ENCODE measurements at places on chromosomes 11 and 22.

DNA sequence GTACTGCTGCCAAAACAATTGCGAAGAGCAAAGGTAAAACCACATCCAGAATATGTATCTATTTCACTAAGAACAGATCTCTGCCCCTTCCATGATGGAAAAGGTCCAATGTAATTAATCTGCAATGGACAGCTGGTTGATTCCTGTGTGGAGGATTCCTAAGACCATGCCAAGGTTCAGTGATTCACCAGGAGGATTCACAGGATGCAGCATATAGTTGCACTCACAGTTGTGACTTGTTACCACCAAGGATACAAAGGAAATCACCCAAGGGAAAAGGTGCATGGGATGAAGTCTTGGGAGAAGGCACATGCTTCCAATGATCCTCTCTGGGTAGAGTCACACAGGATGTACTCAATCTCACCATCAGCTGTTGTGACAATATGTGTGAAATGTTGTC lies 35.1 kb upstream of the CUL5 start:
- no peak for DNase-seq

DNA sequence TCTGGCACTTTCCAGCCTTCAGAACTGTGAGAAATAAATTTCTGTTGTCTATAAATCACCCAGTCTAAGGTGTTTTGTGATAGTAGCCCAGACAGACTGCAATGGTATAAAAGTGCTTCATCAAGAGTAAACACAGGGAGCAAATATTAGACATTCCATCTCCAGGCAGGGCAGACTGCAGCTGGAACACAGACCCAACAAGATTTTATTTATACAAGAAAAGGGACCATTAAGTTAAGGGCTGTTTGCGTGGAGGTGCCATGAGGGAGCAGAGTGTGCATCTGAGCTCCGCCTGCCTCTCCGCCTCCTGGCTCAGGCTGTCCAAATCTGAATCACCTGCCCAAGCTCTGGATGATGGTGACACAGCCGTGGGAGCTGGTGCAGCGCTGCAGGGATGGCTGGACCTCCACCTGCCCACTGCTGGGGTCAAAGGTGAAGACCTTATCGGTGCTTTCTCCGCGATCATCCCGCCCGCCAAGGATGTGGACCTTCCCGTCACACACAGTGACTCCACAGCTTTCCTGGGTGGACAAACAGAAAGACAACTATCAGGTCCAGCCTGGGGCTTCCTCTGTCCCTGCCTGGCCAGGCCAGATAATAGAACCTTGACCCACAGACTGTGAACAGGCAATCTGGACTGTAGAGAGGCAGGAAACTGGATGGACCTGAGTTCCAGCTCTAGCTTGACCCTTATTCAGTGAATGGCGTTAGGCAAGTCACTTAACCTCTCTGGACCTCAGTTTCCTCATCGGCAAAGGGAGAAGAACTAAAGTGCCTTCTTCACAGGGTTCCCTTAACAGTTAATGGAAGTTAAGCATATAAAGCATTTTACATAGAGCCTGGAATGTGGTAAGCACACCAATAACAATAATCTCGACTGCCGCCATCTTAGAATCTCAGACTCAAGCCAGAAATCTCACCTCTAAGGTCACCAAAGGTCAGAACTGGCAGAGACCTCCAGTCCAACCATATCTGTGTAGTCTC lies 10.5 kb downstream of the KLHL35 start:
- DNase-seq, result no peak

- DNase-seq, result no peak
Measured at GRCh38 chr22:19047993-19048392, 74.2 kb downstream of the DGCR2 start.

DNA sequence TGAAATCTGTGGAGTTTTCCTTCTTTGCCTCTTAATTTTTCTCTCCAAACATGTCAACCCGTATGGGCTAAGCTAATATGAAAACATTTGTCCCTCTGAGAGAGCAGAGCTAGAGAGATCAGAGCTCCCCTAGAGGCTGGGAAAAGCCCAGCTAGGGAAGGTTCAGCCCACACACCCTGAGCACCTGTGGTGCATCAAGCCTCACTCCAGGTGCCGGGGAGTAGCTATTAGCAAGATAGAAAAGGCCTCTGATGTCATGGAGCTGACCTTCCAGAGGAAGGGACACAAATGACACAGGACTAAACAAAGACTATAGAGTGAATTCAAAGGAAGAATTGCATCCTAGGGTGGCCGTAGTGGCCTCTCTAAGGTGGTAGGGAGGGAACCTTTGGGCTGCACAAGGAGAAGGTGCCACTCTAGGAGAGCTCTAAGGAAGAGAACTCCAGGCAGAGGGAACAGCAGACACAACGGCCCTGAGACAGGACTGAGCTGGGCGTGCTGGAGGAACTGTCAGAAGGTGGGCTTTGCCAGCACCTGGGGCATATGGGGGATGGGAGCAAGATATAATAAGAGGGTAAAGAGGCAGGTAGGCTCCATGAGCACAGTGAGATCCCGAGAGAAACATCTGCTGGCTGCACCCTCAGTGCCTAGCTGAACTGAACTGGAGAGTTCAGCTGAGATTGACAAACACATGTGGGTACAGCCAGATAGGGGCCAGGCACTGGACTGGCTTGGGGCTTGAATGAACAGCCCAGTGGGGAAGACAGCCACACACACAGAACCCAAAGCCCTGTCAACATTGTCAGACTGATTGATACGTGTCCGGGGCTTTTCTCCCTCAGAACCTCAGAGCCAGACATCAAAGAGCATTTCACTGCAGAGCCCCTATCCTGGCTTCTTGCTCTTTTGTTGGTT lies 65.5 kb upstream of the DRD2 start:
- DNase-seq, result no peak

GRCh38 chr11:73507086-73507485 lies 90.8 kb downstream of the FAM168A start:
- no peak for DNase-seq
